ENCODE measurements at places on chromosomes 6 and 20.

DNA sequence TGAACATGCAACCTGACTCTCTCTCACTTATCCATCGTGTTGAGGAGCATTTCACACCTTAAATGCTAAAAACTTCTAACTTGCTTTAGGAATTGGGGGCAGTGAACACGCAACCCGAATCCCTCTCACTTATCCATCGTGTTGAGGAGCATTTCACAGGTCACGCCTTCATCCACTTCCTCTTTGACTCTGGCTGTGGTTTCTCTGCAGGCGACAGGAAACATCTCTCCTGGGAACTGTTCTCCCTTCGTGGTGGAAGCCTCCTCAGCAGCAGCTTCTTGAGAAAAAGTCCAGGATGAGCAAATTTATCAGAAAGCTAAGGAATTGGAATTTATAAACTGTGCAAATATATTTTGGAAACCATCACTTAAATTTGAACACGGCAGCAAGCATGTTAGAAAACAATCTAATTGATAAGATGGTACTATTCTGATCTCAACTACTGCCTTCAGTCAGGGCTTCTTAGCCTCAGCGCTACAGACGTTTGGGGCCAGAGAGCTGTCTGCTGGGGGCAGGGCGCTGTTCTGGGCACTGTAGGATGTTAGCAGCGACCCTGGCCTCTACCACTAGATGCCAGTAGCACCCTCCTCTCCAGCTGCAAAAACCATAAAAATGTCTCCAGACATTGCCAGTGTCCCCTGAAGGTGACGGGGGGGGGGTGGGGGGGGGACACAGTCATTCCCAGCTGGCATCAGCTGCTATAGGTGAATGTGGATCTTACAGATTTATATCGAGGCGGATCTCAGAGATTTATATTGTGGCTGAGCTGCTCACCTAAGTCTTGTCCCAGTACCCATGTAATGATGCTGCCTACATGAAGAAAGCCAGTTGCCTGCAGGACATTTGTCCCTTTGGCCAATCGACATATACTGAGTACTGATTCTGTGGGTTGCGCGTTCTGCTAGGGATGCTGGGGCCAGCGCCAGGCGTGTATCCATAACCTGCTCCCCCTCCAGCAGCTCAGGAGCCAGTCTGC, 26.2 kb downstream of the CTCFL start:
- DNase-seq: peak; percentile 74

DNA sequence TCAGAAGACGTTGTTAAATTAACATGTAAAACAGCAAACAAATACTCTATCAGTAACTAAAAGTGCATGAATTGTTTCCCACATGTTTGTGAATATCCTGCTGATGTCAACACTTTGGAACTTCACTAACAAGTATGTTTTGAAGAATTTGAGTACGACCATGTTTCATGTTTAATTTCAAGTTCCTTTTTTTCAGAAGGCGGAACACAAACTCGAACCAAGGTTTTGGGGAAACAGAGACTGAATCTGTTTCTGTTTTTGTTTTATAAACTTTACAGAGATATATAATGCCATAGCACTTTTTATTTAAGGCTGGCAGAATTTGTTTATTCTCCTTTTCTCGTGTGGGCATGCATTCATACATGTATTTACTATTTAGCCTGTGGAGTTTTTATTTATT, 509.3 kb upstream of the CITED2 start:
- DNase-seq: peak; percentile 36

GRCh38 chr20:19598117-19598850, 159.8 kb upstream of the RIN2 start:
- DNase-seq: no peak

DNA sequence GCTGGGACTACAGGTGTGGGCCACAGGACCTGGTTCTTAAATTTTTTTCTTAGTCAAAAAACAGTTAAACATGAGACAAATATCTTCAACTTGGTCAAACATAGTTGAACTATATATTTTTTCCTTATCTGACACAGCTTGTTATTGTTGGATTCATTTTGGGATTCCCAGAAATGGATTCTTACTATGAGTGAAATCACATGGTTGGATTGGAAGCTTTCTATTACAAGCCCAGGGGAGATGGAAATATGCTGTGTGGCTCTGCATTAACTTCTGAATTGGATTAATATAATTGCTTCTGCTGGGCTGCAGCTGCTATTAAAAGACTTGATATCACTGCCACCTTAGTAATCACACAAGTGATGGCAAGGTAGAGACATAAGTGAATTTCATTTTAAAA, 126.4 kb upstream of the DUSP22 start:
- DNase-seq: no peak

GRCh38 chr20:1707588-1708449, 50.2 kb upstream of the SIRPG start:
- DNase-seq: no peak

DNA sequence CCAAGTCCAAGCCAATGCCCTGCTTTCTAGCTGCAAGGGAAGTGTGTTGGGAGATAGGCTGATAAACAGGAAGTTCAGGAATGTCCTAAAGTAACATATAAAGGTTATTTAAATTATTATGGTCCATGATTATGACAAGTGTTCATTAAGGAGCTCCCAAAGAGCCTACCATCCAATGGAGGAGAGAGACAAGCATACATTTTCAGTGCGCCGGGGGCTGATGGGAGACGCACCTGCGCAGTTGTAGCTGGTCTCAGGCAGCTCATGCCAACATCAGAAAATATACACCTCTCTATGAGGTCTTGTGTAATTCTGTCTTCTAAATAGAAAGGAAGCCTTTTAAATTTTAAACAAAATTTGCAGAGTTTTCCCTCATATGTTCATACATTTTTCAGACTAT, 12.6 kb upstream of the SFT2D1 start:
- DNase-seq: no peak

- no peak for DNase-seq
Observed at GRCh38 chr6:151109361-151109760, 130.4 kb upstream of the AKAP12 start.

GRCh38 chr6:157996201-157996712, 14.6 kb downstream of the SYNJ2 start:
- DNase-seq: no peak

DNA sequence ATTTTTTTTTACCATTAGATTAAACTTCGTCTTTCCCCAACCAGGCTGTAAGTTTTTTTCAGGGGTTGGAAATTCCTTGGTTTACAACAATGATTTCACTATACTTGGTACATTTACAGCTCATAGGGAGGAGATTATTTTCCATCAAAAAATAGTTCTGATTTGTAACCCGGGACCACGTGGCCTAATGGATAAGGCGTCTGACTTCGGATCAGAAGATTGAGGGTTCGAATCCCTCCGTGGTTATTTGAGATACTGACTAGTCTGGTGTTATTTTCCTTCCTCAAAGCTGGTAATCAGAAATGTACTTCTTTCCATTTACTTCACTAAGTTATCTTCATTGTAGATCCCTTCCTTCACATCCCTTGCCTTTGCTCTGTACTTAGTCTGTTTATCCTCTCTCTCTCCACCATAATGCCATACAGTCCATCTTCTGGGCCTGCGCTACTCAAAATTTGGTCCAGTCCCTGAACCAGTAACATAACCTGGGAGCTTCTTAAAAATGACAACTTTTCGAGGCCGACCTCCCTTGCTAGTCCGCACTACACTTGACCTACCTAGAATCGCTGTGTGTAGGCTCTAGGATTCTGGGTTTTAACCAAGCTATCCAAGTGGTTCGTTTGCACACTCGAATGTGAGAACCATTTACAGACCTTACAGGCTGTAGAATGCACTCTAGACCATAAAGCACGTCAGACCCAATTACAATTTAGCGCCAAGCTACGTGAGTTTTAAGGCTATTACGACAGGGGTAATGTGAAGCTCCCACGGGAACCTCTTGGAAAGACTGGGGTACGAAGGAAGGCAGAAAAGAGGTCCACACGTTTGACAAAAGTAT, 42.1 kb upstream of the BTN3A2 start:
- no peak for DNase-seq

- no peak for DNase-seq
Observed at GRCh38 chr6:147190556-147190955, 13.7 kb upstream of the STXBP5 start.

GRCh38 chr20:57432862-57433491, 41.8 kb downstream of the RBM38 start:
- DNase-seq: peak; percentile 93

GRCh38 chr6:32491700-32492099, 38.4 kb downstream of the HLA-DRB5 start:
- DNase-seq: no peak

GRCh38 chr20:10225439-10226060, 6.9 kb downstream of the SNAP25 start:
- peak; percentile 29 for DNase-seq

DNA sequence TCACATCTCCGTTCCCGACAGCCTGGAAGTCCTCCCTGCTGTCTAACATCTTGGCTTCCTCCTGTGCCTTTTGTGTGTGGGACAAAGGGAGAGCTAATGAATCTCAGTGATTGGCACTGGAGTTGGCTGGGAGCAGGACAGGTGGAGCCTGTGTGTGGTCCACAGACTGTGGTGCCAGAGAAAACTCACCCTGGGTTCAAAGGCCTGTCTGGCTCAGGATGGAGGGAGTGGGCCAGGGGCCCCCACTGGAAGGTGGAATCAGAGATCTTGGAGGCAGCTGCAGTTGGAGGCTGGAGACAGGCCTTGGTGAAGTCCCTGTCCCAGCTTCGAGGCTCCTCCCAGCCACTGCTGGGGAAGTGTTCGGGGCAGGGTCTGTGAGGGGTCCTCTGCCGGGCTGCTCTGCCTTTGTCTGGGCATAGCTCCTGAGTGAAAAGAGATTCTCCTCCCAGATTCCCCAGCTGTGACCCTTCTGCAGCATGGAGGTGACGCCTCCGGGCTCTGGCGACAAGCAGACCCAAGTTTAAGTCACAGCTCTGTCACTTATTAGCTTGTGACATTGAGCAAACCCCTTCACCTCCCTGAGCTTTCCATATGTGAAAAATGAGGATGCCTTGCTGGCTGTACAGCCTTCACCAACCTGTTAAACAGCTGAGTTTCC, 13.9 kb upstream of the ITPR3 start:
- DNase-seq: no peak

DNA sequence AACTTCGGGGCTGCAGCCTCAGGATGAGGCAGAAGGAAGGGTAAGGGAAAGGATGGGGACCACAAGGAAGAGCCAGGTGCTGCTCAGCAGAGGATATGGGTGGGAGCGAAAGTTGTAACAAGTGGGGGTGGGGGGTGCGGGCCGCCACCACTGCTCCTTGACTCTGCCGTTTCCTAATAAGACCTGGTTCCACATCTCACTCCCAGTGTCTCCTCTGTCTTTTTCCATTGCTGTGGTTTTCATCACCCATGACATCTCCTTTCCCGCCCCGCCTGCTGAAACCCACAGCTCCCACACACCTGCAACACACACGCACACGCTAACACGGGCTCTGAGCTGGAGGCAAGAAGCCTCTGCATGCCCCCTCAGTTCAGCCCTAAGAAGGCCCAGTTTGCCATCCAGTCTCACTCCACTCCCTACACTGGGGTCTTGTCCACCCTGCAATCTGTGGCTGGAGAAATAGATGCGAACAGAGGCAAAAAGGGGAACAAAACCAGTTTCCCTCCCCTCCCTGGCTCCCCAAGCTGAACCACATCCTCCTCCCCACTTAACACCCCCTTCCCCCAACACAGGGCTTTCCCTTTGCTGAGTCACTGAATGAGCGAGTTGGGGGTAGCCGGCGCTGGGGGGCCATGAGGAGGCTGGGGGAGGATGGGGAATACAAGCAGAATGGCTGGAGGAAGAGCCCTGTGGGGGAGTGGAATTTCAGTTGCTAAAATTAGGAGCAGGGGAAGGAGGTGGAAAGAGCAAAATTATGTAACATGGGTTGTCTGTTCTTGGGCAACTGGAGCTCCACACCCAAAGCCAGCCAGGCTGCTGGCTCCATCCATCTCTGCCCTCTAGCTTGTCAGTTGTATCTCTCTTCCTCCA, 11.5 kb downstream of the NFKBIL1 start:
- DNase-seq: peak; percentile 98

DNA sequence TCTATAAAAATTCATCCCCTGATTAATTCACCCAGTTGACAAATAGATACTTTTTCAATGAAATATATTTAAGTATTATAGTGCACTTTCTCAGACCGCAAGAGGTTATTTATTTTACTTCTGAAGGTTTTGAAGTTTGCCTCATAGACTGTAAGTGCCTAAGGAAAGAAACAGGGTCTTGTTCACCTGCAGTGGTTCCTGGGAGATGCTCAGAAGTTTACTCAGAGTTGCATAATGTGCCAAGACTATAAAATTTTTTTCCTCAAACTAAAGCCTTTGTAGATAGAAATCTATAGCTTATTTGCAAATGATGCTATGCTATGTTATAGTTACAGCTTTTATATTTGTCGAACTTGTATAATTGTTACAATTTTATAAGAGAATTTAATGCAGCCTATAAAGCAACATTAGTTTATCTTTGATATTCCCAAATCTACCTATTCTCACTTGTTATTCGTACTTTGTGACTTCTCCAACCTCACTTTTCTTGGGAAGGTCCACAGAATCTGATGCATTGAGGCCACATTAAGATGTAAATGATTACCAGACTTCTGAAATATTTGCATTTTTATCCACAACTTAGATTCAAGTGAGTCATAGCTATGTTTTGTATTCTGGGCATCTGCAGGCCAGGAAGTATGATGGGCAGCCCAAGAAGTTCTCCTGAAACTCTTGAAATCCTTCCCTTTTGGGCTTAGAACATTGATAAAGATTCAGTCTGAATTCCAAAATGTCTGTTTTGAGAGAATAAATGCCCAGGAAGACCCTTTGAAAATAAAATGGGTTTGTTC, 35.7 kb downstream of the KCNQ5 start:
- DNase-seq: no peak

GRCh38 chr6:136079701-136080565, 170.2 kb downstream of the MTFR2 start:
- DNase-seq: no peak

DNA sequence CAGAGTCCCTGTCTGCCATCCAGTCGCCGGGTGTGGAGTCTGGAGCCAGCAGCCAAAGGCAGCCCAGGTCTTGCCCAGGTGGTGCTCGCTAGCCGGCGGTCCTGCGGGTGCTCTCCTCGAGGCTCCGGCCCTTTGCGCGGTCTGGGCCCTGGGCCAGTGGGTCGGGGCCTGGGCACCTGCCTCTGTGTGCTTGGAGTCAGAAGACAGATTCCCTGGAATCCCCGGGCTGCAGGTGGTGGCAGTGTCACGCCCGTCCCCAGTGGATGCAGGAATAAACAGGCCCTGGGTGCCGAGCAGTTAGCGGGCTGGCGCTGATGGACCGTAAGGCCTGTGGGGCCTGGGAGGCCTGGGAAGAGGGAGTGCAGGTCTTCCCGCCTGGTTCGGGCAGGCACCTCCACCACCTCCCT, 5.3 kb downstream of the SS18L1 start:
- DNase-seq: no peak

GRCh38 chr6:2641044-2641725, 109.5 kb downstream of the MYLK4 start:
- DNase-seq: peak; percentile 38

GRCh38 chr6:2579241-2579761, 171.4 kb downstream of the MYLK4 start:
- no peak for DNase-seq

- peak; percentile 70 for DNase-seq
Observed at GRCh38 chr20:16761305-16761829, 13.2 kb downstream of the OTOR start.
